ENCODE measurements at places on chromosomes 3 and 15. TPM values are rescaled to one million over a fixed set of nuclear protein-coding genes. Genes with fewer than 3 reads are reported as not detected.

GRCh38 chr15:28915935-28916334, 30.2 kb downstream of the APBA2 start:
- no peak for DNase-seq

DNA sequence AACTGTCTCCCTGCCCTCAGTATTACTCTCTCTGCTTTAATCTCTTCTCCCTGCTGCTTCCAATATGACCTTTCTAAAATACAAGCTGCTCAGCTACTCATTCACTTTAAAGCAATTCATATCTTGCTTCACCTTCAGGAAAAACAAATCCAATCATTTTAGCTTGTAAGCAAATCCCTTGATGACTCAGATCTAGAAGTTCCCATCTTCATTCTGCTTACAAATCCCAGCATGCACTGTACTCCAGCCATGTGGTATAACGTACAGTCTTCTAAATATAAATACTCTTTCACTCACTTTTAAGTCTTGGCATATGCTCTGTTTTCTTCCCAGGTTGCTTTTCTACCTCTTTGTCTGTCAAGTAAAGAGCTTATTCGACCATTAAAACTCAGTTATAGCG, 1009.1 kb upstream of the SEMA6D start:
- DNase-seq, result no peak

DNA sequence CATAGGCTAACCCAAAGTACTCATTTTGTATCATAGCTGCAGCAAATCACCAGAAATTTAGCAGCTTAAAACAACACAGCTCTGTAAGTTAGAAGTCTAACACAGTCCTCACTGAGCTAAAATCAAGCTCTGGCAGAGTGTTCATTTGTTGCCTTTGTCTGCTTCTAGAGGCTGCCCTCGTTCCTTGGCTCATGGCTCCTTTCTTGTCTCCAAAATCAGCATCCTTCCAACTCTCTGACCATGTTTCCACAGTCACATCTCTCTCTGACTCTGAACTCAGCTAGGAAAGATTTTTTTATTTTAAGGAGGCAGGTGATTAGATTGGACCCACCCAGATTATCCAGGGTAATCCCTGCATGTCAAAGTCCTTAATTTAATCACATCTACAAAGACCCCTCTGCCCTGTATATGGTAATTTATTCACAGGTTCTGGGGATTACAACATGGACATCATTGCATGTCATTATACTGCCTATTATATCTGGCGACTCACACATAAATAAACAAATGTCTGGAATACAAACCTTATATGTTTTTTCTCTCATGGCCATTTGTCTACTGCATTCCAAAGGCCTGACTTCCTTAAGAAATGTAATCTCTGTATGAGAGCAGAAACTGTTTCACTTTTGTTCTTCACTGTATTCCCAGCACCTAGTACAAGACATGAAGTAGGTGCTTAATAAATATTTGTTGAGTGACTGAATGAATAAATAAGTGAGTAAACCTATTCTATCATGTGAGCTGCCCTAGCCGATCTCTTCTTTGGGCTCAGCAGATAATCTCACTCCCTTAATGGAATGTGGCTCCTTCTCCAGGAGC, 15.1 kb upstream of the UACA start:
- DNase-seq, result no peak

GRCh38 chr3:195876297-195877064, 31.9 kb downstream of the TNK2 start:
- DNase-seq, result peak; percentile 93

The SPSB4 gene
- total RNA-seq, result not detected

Data from left colon (tissue), 2 donors.